ENCODE measurements at places on chromosomes 4 and X.
A peak's percentile ranks its signal among the peaks of the same experiment; 100 is the strongest.

GRCh38 chr4:147991543-147992283 is 259.8 kb downstream of the ARHGAP10 start:
- DNase-seq, result no peak

- DNase-seq, result no peak
Observed at GRCh38 chrX:42869659-42870476, 91.9 kb upstream of the PPP1R2C start.

DNA sequence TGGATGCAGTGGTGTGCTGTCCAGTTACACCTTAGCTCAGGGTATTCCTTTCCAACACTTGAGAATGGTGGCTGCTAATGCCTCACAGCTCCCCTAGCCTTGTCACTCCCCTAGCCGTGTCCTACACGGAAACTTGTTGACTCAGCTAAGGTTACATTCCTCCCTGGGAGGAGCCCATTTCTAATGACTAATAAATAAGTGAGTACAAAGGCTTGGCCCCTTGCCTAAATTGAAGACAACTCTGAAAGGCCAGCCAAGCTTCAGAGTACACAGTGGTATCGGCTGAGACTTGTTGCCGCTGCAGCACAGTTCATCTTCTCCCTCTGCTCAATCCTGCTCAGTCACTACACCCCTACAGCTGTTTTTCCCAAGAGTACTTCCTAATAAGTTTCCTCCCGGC is 21.2 kb upstream of the SLC25A31 start:
- no peak for DNase-seq

DNA sequence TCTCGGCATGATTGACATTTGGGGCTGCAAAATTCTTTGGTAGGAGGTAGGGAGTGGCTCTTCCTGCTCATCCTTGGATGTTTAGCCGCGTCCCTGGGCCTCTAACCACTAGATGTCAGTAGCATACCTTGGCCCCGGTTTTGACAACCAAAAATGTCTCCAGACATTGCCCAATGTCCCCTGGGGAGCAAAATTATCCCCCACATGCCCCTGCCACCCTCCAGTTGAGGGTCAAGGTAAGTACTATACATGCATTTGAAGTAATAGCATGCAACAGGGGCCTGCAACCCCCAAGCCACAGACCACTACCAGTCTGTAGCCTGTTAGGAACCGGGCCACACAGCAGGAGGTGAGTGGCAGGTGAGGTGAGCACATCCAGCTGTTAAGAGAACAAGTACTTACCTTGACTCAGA is 17.6 kb upstream of the KIAA1210 start:
- peak; percentile 42 for DNase-seq

- DNase-seq, result peak; percentile 53
Observed at GRCh38 chr4:147019091-147019490, 73.4 kb upstream of the TTC29 start.

GRCh38 chr4:7255488-7255881 is 63.1 kb downstream of the SORCS2 start:
- DNase-seq, result no peak

GRCh38 chr4:13084210-13084609 is 399.9 kb downstream of the RAB28 start:
- DNase-seq, result no peak

DNA sequence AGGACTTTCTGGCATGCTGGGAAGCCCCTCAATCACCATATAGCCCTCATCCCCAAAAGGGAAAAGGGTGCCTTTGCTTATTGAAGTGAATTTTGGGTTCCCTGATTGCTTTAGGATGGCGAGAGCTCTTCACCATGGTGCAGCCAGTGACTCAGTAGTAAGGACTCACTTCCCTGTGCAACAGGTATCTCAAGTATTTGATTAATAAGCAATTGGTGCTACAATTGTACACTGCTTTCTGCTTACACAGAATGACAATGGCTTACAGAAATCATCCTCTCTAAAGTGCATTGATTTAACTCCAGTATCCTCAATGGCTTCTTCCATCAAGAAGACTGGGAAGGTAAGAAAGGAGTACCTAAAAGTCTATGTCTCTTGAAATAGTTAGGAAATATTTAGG is 143.7 kb upstream of the SMIM10 start:
- DNase-seq, result no peak

- no peak for DNase-seq
Observed at GRCh38 chr4:85792376-85793232, 317.7 kb downstream of the ARHGAP24 start.
